ENCODE measurements at places on chromosomes 16 and 17. TPM values are rescaled to one million over a fixed set of nuclear protein-coding genes. Genes with fewer than 3 reads are reported as not detected.

PRR29 gene
- total RNA-seq: 0.49 TPM

TUBG1 gene
- total RNA-seq: 25.5 TPM

MT1E gene
- 76.8 TPM for total RNA-seq

SLC16A13 gene
- total RNA-seq: 0.98 TPM

ADAD2 gene
- total RNA-seq: not detected

ABCA6 gene
- 98.0 TPM for total RNA-seq

SDR42E1 gene
- not detected for total RNA-seq

HSBP1 gene
- total RNA-seq: 15.2 TPM

OR3A2 gene
- not detected for total RNA-seq

TCAP gene
- total RNA-seq: 0.25 TPM

HOXB4 gene
- total RNA-seq: 0.10 TPM

ICAM2 gene
- 12.2 TPM for total RNA-seq

GLG1 gene
- total RNA-seq: 215 TPM

ITGA3 gene
- 13.3 TPM for total RNA-seq

SLC47A1 gene
- 7.5 TPM for total RNA-seq
